Neural crest cell (in vitro differentiated cells): ENCODE measurements at places on chromosomes 16 and 17. TPM values are rescaled to one million over a fixed set of nuclear protein-coding genes. Genes with fewer than 3 reads are reported as not detected.

DNA sequence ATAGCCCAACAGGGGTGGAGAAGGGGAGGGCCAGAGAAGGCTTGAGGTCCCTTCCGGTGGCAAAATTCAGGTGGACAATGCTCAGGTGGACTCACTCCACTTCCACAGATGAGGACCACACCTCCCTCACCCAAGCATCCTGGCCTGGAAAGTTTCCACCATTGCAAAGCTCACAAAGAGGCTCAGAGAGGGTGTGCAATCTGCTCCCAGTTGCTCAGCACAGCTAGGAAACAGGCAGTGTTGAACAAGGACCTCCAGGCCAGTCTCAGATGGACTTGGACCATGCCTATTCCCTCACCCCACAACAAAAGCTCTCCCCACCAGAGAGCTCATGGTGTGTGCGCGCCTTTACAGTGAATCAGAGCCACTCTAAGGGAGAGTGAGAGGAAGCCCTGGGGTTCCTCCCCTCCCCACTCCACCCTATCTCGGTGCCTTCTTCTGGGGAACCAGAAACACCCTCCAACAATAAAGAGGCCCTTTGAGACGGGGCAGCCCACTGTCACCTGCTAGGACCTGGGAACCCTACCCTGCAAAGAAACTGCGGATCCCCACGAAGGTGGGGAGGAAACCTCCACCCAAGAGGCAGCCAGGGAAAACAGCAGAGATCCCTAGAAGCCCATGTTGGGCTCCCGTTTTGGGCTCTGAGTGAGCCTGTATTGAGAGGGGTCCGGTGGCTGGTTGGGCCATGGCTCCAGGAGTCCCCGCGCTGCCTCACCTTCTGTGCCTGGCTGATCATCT, 1.6 kb downstream of the FAM83G start:
- peaks cover 2% of the 10 kb centered on the region for H3K36me3 ChIP-seq
- H3K27me3 ChIP-seq: peaks cover 47% of the 10 kb centered on the region
- DNase-seq: no peak
- H3K4me3 ChIP-seq: peak overlapping the region; percentile 47

GRCh38 chr16:78537511-78537910, 438.1 kb downstream of the WWOX start:
- no peak overlapping the region for H3K27ac ChIP-seq
- no peaks in the 10 kb centered on the region for H3K36me3 ChIP-seq
- no peaks in the 10 kb centered on the region for H3K4me1 ChIP-seq
- H3K4me3 ChIP-seq: no peak overlapping the region
- H3K27me3 ChIP-seq: no peaks in the 10 kb centered on the region

GRCh38 chr17:61453566-61454380, 1.6 kb downstream of the TBX4 start:
- peak overlapping the region; percentile 25 for H3K4me3 ChIP-seq
- peaks cover 96% of the 10 kb centered on the region for H3K27me3 ChIP-seq
- H3K36me3 ChIP-seq: peaks cover 3% of the 10 kb centered on the region
- H3K4me1 ChIP-seq: peaks cover 29% of the 10 kb centered on the region
- no peak overlapping the region for H3K27ac ChIP-seq
- no peak for DNase-seq

DNA sequence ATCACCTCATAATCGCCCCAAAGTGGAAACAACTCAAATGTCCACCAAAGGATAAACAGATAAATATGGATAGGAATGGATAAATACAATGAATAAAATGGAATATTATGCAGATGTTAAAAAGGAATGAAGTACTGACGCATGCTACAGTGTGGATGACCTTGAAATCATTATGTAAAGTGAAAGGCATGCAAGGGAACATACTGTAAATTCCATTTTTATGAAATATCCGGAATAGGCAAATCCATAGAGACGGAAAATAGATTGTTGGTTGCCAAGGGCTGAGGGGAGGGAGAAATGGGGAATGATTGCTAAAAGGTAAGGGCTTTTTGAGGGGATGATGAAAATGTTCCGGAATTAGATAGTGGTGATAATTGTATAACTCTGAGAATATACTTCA, 36.0 kb downstream of the STAT5B start:
- H3K27me3 ChIP-seq: no peaks in the 10 kb centered on the region
- H3K36me3 ChIP-seq: no peaks in the 10 kb centered on the region
- DNase-seq: no peak
- H3K4me3 ChIP-seq: no peak overlapping the region

- H3K4me1 ChIP-seq: peaks cover 25% of the 10 kb centered on the region
- H3K36me3 ChIP-seq: no peaks in the 10 kb centered on the region
These were observed 201.5 kb downstream of the C16orf95 start for GRCh38 chr16:87115646-87116045.

The CORO6 gene
- 2.7 and 3.1 TPM in 2 replicates for total RNA-seq

GRCh38 chr17:9144502-9145249, 123.4 kb downstream of the NTN1 start:
- no peak overlapping the region for H3K4me3 ChIP-seq
- peaks cover 14% of the 10 kb centered on the region for H3K4me1 ChIP-seq
- no peak overlapping the region for H3K27ac ChIP-seq
- no peaks in the 10 kb centered on the region for H3K27me3 ChIP-seq
- no peak for DNase-seq
